Stimulated activated CD4-positive, alpha-beta T cell treated with anti-CD3 and anti-CD28 coated beads, Interleukin-15, amount 100 ng/mL, for 48 hours (primary cell): ENCODE measurements at places on chromosomes 2 and 18.

GRCh38 chr18:22290004-22290403 lies 120.6 kb downstream of the GATA6 start:
- DNase-seq = no peak

DNA sequence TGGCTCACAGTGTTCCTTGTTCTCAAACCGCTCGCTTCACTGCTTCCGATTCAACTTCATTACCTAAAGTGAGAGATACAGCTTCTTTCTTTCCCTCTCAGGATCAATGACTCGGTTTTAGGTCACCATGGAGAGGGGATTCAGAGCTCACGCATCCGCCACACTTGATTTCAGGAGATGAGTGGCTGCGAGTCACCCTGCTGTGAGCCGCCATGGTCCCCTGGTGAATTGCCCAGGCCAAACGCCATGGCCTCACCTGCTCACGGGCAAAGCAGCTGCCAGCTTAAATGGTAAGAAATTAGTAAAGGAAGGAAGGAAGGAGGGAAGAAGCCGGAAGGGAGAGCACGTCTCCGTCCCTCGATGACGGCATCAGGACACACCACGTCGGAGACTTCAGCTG lies 60.5 kb downstream of the ADNP2 start:
- no peak for DNase-seq

DNA sequence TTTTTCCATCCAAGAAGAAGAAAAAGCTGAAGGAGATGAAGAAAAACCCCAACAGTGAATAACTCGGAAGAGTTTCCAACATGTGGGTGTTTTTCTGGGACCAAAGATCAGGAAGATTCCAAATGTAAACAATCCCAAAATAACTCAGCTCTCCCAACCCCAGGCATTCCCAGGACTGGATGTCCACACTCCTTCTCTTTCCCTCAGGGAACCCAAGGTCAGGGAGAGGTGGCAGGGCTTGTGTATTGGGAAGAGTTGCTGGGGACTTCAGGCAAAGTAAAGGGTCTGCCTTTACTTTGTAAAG lies 268.0 kb downstream of the DYSF start:
- no peak for DNase-seq

- no peak for DNase-seq
Observed at GRCh38 chr2:99710721-99711120, 220.9 kb upstream of the REV1 start.

- no peak for DNase-seq
Observed at GRCh38 chr2:46885376-46885775, 30.2 kb downstream of the MCFD2 start.

GRCh38 chr18:23784832-23785245 lies 95.6 kb downstream of the LAMA3 start:
- DNase-seq = no peak
